GDM1 (cell line): ENCODE measurements at places on chromosomes 2 and 18.

GRCh38 chr18:12420821-12421421 lies 13.2 kb downstream of the PRELID3A start:
- DNase-seq, result no peak

- DNase-seq, result no peak
Measured at GRCh38 chr2:457792-458424, 170.0 kb upstream of the ALKAL2 start.

- no peak for DNase-seq
Measured at GRCh38 chr2:98761267-98761781, 30.4 kb upstream of the MGAT4A start.

DNA sequence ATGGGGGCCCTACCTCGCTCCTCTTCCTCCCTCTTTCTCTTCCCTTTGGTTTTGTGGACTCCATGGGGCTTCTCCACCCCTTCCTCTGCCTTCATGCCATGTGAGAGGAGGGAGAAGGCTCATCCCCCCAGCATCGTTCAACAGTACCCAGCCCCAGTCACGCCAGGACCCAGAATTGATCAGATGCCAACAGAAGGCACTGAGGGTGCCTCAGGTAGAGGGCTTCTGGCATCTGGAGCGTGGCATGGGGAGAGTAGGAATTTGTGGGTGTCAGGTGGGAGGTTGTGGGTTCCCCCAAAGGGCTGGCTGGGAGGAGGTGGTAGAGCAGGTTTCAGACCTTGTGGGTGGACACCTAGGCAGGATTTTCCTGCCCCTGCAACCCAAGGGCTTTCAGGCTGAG lies 122.0 kb downstream of the TWIST2 start:
- no peak for DNase-seq

DNA sequence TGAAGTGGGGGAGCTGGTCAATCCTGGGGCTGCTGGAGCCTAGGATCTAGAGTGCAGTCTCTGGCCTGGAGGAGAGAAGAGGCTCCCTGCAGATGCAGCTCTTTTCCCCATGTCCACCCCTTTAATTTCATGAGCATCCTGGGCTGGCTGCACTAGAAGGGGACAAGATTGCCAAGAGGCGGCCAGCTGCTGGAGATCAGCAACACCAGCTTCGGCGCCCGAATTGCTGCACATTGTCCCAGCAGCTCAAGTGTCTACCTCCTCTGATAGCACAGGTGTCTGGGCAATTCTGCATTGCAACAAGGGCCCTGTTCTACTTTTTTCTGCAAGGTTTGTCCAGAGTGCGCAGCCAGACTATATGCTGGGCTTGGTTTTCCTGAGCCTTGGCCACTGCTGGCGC lies 125.7 kb downstream of the AGAP1 start:
- no peak for DNase-seq

DNA sequence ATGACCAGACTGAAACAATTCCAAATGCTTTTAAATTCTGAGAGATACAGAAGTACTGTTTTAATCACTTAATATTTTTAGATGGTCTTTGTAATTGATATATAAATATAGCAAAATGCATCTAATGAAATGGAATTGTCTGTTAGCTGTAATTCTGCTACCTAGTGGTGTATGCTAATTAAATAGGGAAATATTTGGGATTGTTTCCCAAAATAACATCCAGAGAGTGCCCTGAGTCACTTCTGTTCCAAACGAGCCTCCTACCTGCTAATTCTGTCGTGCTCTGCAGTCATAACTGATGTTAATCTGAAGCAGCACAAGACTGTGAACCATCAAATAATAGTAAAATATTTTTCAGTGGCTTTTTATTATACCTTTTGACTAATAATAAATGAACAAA lies 71.4 kb upstream of the NOSTRIN start:
- no peak for DNase-seq
